HL-60 (cell line): ENCODE measurements at places on chromosomes 3 and 15.
A peak's percentile ranks its signal among the peaks of the same experiment; 100 is the strongest.

DNA sequence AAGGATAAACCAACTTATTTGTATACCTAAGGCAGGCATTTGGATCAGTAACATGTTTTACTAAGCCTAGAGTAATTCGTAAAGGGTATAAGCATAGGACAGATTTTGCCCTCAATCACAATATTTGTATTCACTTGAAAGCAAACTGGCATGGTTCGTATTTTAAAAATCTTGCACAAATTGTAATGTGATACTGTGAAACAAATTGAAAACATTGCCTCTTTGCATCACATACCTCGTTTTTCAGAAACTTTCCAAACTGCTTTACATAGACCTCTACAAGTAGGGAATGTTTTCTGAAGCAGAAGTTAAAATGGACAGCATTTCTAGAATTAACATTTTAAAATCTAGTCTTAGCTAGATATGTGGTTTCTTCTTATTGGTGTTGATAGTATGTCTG lies 11.6 kb downstream of the KBTBD8 start:
- DNase-seq: no peak

DNA sequence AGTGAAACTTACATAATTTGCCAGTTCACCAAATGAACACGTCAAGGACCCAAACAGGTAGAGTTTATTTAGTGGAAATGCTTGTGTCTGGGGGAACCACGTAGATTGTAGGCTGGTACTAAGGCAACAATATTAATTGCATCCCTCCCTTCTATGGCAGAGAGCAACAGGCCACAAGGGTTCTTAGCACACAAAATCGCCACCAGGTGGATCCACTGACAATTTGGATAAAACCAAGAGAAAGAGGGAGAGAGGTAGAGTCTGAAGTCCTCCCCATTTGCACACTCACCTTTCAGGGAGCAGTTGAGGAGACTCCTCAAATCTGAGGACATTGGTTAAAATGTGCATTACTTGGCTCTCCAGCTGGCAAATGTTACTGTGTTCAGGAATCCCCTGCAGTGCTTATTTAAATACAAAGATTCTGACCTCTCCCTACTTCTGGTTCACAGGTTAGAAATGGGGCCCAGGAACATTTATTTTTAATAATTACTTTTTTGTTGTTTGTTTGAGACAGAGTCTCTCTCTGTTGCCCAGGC lies 181.0 kb upstream of the FEZF2 start:
- no peak for DNase-seq

GRCh38 chr15:64503197-64503596 lies 42.8 kb downstream of the ZNF609 start:
- DNase-seq: peak; percentile 33

DNA sequence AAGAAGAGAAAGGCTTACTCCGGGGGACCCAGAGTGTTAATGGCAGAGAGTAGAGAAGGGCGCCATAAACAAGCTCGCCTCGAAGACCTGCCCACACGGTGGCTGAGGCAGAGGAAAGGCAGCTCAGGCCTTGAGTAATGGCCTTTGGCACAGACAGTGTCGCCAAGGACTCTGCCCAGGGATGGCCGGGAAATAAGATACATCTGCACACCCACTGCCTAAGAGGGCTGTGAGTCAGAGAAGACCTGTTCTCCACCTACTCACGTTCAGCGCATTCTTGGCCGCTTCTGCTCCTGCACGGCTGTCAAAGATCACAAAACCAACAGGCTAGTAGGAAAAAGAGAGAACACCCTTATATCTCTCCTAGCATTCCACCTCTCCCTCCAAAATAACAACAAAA lies 26.2 kb downstream of the RBPMS2 start:
- DNase-seq: no peak

GRCh38 chr15:71049706-71050422 lies 65.4 kb upstream of the THSD4 start:
- no peak for DNase-seq

DNA sequence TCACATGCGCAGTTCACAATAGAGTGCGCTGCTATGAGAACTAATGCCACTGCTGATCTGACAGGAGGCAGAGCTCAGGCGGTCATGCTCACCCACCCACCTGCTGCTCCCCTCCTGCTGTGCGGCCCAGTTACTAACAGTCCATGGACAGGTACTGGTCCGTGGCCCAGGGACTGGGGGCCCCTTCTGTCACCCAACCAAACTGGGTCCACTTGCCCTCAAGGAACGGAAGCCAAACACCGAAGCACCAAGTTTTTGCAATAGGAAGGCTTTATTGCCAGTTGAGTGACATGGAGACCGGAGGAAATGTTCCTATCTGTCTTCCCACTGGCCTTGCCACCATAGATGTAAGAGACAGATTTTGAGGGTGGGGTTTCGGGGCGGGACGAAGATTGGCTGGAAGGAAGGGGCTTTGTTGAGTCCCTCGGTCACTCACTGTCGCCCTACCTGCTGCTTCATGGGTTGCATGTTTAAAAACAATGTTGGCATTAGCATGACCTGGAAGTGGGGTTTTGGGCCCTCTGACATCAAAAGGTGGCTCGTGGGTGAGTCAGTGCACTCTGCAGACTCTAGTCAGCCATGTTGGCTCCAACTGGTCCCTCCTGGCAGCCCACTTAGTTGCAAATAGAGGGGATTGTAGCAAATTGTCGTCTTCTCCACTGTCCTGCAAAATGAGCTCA lies 141.0 kb downstream of the TJP1 start:
- DNase-seq: no peak

GRCh38 chr15:51861557-51862359 lies 32.3 kb downstream of the TMOD3 start:
- peak; percentile 52 for DNase-seq

DNA sequence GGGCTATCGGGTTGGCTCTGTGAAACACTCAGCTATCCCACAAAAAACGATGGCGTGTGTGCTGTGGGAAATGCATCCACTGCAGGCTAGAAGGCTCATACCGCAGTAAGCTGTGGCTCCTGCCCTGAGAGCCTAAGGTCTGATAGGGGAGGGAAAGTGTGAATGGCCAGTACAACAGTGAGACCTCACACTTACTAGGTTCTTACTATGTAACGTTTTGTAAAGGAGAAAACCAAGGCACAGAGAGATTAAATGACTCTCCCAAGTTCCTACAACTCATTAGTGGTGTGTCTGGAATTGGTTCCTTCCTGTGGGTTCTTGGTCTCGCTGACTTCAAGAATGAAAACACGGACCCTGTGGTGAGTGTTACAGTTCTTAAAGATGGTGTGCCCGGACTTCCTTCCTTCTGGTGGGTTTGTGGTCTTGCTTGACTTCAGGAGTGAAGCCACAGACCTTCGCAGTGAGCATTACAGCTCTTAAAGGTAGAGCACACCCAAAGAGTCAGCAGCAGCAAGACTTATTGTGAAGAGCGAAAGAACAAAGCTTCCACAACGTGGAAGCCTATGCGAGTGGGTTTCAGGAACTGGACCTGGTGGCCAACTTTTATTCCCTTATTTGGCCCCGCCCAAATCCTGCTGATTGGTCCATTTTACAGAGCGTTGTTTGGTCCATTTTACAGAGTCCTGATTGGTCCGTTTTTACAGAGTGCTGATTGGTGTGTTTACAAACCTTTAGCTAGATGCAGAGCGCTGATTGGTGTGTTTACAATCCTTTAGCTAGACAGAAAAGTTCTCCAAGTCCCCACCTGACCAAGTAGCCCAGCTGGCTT lies 161.7 kb downstream of the POLR2M start:
- no peak for DNase-seq

GRCh38 chr3:176767385-176767784 lies 429.9 kb downstream of the TBL1XR1 start:
- DNase-seq: no peak

GRCh38 chr3:1026395-1026794 lies 66.4 kb upstream of the CNTN6 start:
- DNase-seq: no peak

DNA sequence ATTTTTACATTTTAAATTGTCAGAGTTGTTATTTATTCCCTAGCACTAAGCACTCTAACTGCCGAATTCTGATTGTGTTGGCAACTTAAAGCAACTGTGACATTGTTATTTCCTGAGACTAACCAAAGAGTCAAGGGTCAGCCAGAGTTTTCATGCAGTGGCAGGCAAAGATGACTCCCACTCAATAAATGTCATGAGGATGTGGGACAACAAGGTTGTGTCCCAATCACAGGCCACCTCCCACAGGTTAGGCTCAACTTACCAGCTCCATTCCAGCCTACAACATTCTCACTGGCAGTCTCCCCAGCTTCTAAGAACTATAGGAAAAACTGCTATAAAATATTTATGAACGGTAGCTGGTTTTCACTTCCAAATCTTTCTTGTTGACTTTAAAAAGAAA lies 80.1 kb downstream of the RSL24D1 start:
- DNase-seq: no peak

- DNase-seq: peak; percentile 12
Measured at GRCh38 chr3:157913741-157914150, 192.5 kb downstream of the SHOX2 start.

GRCh38 chr15:87155771-87156170 lies 1076.1 kb downstream of the AGBL1 start:
- DNase-seq: no peak

DNA sequence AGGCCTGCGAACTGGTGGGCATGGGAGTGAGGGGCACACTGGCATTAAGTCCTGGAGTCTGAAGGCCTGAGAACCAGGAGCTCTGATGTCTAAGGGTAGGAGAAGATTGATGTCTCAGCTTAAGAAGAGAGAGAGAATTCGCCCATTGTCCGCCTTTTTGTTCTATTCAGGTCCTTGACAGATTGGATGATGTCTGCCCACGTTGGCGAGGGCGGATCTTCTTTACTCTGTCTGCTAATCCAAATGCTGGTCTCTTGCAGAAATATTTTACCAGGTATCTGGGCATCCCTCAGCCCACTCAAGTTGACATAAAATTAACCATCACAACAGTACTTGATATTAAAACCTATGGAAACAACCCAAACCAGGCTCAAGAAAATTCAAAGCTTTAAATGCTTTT lies 44.1 kb downstream of the MAP6D1 start:
- DNase-seq: no peak
